ENCODE measurements at places on chromosomes 7 and 10.

DNA sequence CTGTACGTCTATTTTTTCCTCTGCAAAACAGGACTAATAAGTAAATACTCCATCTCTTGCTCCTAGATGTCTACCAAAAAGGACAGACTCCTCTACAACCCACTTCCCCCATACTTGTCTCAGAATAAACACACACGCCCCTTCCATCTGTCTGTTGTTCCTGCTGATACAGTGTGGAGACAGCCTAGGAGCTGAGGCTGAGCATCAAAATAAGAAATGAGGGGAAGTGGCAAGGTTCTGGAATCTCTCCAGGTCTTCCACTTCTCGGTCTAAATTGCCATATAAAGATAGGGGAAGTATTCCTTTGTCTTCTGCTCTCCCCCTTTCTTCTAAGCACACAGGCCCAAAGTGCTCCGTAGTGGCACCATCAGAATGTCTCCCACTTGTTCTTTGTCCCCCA is 30.8 kb upstream of the VSIR start:
- no peak overlapping the region for H3K4me3 ChIP-seq
- H3K27ac ChIP-seq, result no peak overlapping the region
- H3K36me3 ChIP-seq, result no peaks in the 10 kb centered on the region
- no peaks in the 10 kb centered on the region for H3K4me1 ChIP-seq

DNA sequence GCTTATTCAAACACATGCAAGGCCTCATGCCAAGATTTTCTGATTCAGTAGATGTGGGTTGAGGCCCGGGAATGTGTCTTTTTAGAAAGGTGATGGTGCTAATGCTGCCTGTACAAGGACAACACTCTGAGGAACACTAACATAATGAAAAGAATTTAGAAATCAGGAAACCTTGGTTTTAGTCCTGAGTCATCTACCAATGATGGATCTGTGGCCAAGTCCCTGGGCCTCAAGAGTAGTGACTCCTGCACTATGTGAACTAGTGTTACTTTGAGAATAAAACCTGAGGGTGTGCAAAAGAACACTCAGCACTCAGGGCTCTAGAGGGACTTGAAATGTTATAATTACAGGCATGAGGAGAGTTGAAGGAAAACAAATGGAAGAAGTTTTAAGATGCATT is 741.7 kb upstream of the GALNT17 start:
- H3K4me1 ChIP-seq, result no peaks in the 10 kb centered on the region
- DNase-seq, result no peak
- no peak overlapping the region for H3K4me3 ChIP-seq
- no peak overlapping the region for H3K27ac ChIP-seq
- H3K36me3 ChIP-seq, result no peaks in the 10 kb centered on the region

DNA sequence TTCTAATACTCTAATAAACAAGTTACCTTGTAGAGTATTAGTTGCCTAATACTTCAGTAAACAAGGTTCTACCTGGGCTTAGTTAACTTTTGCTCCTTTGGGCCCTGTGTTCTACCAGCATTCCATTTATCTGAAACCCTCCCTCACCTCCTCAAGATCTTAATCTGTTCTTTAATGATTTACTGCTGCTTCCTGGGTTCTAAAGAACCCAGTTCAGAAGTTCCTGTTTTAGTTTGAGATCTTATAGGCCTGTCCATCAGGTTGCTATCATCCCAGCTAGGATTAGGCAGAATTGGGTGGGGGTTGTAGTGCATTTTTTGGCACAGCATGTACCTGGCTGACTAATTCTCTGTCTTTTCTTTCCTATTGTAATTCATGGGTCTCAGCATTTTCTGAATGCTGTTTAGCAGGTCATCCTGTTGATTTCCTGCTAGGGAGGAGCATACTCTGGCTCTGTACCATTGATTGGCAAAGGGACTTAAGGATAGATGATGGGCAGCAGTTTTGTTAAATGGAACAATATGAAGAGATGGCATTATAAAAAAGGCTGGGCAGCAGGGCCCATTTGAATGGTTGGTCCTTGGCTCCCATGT is 53.7 kb upstream of the TMEM248 start:
- DNase-seq, result no peak
- H3K36me3 ChIP-seq, result peaks cover 11% of the 10 kb centered on the region
- no peak overlapping the region for H3K4me3 ChIP-seq

GRCh38 chr10:5014936-5015335 is 11.3 kb upstream of the AKR1C2 start:
- H3K27me3 ChIP-seq, result no peaks in the 10 kb centered on the region
- no peak overlapping the region for H3K4me3 ChIP-seq
- no peak for DNase-seq
- H3K27ac ChIP-seq, result no peak overlapping the region

- no peak overlapping the region for H3K4me3 ChIP-seq
- H3K27me3 ChIP-seq, result no peaks in the 10 kb centered on the region
- H3K36me3 ChIP-seq, result no peaks in the 10 kb centered on the region
- peak overlapping the region; percentile 76 for H3K27ac ChIP-seq
- no peak for DNase-seq
These were observed 25.5 kb upstream of the RBM33 start for GRCh38 chr7:155618708-155619633.

DNA sequence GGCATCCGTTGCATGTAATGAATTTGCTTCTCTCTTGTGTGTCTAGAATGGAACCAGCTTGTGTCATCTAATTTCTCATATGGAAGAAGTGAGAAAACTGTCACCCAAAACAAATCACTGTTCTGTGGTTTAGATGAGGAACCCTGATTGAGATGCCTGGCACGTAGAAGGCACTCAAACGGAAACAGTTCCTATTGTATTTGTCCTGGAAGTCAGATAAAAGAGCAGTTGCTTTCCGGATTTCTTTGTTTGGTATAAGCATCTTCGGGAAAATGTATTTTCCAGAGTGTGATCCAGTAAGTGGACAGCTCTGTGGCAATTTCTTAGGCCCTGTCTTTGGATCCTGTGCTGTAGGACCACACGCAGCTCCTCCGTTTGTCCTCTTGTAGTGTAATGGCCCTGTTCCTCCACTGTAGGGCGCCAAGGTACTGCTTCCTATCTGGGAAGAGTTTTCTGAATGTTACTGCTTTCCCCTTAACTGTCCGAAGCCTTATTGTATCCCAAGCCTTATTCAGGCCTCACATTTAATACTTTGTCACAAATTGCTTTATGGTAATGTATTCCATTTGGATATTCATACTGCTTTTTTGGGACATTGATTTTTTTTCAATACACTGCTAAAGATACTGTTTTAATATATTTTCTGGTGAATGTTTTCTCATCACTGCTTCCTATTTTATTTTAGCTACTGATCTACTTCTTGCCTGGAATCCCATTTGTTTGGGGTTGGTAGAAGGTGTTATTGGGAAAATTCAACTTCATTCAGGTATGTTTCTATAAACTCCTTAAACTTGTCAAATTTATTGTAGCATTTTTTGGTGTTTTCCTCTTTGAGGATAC is 24.8 kb downstream of the INPP5F start:
- H3K36me3 ChIP-seq, result no peaks in the 10 kb centered on the region
- H3K4me1 ChIP-seq, result no peaks in the 10 kb centered on the region
- H3K27me3 ChIP-seq, result no peaks in the 10 kb centered on the region
- H3K27ac ChIP-seq, result peak overlapping the region; percentile 12
- no peak overlapping the region for H3K4me3 ChIP-seq
- no peak for DNase-seq

GRCh38 chr10:12419262-12419847 is 70.0 kb downstream of the CAMK1D start:
- no peak overlapping the region for H3K27ac ChIP-seq
- no peaks in the 10 kb centered on the region for H3K36me3 ChIP-seq

DNA sequence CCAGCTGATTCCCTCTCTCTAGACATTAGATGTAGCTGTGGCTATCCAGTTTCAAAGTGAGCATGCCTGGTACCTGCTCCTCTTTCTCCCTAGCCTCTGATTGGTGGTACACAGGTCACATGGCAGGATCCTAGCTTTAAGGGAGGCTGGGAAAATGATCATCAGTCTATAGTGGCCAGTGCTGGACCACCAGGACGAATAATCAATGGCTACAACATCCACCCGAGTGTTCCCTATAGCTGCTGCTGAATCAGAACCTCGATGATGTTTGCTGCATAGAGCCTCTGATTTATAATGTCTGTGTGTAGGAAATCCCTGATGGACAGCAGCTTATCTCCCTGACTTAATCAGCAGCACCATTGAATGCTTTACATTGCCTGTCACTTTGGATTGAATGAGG is 28.9 kb upstream of the LMTK2 start:
- no peak overlapping the region for H3K27ac ChIP-seq
- no peak overlapping the region for H3K4me3 ChIP-seq
- no peaks in the 10 kb centered on the region for H3K36me3 ChIP-seq
- H3K4me1 ChIP-seq, result no peaks in the 10 kb centered on the region
- no peaks in the 10 kb centered on the region for H3K27me3 ChIP-seq

DNA sequence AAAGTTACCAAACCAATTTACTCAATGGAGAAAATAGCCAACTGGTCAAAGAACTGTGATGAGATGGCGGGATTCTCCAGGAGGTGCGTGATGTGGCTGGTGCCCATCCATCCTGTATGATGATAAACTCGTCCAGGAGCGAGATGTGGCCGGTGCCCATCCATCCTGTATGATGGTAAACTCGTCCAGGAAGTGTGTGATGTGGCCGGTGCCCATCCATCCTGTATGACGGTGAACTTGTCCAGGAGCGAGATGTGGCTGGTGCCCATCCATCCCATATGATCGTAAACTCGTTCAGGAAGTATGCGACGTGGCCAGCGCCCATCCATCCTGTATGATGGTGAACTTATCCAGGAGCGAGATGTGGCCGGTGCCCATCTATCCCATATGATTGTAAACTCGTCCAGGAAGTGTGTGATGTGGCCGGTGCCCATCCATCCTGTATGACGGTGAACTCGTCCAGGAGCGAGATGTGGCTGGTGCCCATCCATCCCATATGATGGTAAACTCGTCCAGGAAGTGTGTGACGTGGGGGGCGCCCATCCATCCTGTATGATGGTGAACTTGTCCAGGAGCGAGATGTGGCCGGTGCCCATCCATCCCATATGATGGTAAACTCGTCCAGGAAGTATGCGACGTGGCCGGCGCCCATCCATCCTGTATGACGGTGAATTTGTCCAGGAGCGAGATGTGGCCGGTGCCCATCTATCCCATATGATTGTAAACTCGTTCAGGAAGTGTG is 496.2 kb downstream of the DNAJB6 start:
- peaks cover 5% of the 10 kb centered on the region for H3K27me3 ChIP-seq
- H3K36me3 ChIP-seq, result no peaks in the 10 kb centered on the region
- no peak overlapping the region for H3K4me3 ChIP-seq

DNA sequence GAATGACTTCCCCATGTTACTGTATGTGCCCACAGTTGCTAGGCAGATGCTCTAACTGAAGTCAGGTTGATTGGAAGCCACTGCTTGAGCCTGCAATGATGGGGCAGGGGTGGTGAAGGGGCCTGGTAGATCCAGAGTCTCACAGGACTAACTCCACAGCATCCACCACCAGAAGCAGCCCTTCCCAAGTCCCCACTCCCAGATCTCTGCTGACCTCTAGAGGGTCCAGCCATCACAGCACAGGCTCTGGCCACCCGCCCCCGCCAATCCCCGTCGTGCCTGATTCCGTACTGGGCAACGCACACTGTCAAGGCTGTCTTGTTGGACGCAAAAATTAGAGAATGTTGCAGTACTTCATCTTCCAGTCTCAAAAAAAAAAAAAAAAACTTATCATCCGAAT is 136.8 kb upstream of the PDE1C start:
- no peaks in the 10 kb centered on the region for H3K27me3 ChIP-seq
- no peak overlapping the region for H3K4me3 ChIP-seq
- DNase-seq, result no peak
- no peak overlapping the region for H3K27ac ChIP-seq

DNA sequence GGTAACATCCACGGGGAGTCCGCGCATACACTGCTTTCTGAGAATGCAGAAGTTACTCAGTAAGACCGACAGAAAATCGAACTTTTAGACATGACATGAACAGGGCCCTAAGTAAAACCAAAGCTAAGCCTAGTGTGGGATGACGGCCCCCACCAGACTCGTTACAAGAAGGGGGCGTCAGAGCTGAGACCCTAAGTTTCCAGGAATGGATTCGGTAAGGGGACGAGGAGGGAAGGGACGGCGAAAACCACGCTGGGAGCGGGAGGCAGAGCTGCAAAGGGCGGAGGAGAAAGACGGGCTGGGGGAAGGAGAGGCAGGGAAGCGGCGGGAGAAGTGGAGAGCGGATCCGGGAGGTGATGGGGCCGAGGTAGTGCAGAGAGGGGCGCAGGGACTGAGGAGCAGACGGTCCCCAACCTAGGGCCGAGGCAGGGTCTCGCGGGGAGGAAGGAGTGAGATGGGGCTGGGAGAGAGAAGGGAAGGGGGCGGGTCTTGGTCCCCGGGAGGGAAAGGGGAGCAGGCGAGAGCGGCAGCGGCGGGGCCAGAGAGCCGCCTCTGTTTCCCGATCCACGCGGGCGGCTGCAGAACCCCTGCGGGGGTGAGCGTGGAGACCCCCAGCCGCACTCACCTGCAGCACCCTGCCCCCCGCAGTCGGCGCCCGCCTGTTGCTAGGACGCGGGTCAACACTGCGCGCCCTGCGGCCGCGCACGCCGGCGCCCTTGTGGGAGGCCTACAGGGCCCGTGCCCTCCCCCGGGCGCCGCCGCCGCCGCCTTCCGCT is 513 bp downstream of the ODAD2 start:
- H3K36me3 ChIP-seq, result no peaks in the 10 kb centered on the region
- H3K4me1 ChIP-seq, result peaks cover 2% of the 10 kb centered on the region
- H3K27me3 ChIP-seq, result peaks cover 5% of the 10 kb centered on the region
- peak overlapping the region; percentile 57 for H3K4me3 ChIP-seq

DNA sequence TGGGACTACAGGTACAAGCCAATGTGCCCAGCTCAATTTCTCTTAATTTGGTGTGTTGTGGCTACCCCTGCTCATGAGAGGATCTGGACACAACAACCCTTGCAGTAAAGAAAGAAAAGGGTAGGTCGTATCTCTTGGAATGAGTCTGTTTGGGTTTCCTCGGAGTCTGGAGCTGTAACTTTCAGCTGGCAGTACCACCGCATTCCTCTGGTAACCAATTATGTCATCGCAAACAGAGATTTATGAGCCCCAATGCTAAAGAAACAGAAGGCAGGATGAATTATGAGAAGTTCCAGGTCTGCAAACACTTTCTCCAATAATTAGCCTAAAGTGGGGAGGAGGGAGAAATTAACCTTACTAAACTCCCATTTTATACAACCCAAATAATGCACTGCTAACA is 186.6 kb upstream of the NRP1 start:
- H3K27ac ChIP-seq, result no peak overlapping the region
- no peaks in the 10 kb centered on the region for H3K36me3 ChIP-seq
- DNase-seq, result no peak
- no peak overlapping the region for H3K4me3 ChIP-seq
- no peaks in the 10 kb centered on the region for H3K4me1 ChIP-seq

GRCh38 chr10:65765006-65765541 is 1160.8 kb upstream of the LRRTM3 start:
- no peak for DNase-seq
- no peak overlapping the region for H3K27ac ChIP-seq
- no peak overlapping the region for H3K4me3 ChIP-seq
- H3K27me3 ChIP-seq, result no peaks in the 10 kb centered on the region
- no peaks in the 10 kb centered on the region for H3K36me3 ChIP-seq
